ENCODE measurements at places on chromosomes 12 and 14.
A peak's percentile ranks its signal among the peaks of the same experiment; 100 is the strongest.

- no peak for DNase-seq
Observed at GRCh38 chr12:120453060-120453750, 7.0 kb downstream of the GATC start.

DNA sequence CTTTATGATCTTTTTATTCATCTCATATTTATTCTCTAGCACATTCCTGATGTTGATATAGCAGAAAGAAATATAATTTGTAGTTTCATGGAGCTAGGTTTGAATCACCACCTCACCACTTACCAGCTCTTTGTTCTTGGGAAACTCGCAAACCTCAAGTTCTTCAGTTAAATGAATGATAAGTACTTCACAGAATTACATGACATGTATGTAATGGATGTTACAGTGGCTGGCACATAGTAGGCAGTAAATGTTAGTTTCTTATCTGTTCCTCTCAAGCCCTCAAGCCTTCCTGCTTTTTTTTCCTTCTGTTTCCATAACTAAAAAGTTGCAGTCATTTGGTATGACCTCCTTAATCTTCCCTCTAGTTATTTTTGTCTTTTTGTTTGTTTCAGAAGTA, 54.9 kb downstream of the SPATS2 start:
- DNase-seq, result no peak

DNA sequence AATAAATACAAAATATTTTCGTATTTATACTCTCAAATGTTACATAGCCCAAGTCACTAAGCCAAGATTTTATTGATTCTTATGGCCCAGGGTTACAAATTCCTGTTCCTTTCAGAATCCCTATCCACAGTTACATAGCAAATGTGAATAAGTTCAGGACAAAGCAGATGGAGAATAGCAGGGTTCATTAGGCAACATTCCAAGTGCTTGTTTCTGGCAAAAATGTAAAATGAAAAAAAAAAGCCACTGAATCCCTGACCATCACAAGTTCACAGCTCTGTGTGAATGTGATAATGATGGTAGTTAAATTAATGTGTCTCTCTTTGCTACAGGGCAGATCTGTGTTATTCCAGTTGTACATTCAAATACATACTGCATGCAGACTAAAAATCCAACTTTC, 74.6 kb downstream of the KCNC2 start:
- no peak for DNase-seq

DNA sequence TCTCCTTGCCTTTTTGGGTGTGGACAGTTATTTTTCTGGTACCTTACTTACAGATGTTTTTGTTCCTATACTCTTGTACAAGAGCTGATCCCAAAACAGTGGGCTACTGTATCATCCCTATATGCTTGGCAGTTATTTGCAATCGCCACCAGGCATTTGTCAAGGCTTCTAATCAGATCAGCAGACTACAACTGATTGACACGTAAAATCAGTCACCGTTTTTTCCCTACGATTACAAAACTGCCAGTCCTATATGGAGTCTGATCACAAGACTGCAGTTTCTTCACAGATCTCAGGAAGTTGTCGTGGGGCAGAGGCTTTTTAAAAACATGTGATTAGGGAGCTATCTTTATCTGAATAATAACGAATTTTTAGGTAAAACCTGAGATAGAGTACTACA, 1.3 kb downstream of the LYSET start:
- DNase-seq, result no peak

- no peak for DNase-seq
Observed at GRCh38 chr12:72974954-72975555, 702.9 kb downstream of the TRHDE start.

DNA sequence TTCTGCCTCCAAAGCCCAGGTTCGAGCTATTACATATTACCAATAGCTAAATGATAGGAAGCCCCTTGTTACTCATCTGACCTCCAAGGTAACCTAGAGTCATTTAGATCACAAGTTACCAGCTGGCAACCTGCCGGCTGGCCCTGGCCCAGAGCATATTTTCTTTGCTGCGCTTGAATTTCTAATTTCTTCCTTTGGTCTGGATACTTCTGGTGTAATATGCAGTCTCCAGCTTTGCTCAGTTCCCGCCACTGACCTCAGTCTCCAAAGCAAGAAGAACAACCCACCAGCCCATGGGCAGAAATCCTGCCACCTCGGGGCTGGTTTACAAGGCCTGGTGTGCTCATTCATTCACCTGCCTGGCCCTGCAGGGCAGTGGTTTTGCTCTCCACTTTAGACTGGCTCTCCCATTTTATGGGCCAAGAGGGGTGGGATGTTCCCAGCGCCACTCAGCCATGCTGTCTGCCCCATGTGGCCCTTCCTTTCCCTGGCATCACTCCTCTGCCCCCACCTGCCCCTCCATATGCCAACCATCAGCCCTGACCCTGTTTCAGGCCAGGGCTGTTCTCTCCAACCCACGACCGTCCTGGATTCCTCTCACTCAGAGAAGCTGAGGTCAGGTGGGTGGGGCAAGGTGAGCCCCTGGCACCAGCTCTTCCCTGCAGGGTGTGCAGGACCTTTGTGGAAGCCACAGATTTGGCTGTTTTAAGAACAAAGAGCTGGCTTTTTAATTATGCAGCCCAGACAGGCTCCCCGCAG, 76.0 kb downstream of the PRIMA1 start:
- DNase-seq, result no peak

DNA sequence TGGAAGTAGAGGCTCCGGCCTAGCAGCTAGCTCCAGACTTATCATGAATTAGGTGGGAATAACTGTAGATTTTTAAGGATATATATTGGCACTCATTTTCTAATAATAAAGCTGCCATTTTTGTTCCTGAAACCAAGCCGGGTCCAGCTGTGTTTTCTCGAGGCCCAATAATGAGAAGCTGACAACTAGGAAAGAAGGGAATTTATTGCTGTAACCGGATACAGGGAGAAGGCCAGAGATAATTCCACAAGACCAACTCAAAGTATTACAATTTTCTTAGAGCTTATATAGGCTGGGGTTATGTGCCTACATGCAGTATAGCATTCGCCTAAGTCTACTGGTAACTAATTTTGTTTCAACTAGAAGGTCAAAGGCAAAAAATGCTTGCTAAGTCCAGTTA, 122.3 kb upstream of the FBXO33 start:
- DNase-seq, result no peak

- no peak for DNase-seq
Observed at GRCh38 chr12:28787151-28787550, 361.9 kb upstream of the FAR2 start.

DNA sequence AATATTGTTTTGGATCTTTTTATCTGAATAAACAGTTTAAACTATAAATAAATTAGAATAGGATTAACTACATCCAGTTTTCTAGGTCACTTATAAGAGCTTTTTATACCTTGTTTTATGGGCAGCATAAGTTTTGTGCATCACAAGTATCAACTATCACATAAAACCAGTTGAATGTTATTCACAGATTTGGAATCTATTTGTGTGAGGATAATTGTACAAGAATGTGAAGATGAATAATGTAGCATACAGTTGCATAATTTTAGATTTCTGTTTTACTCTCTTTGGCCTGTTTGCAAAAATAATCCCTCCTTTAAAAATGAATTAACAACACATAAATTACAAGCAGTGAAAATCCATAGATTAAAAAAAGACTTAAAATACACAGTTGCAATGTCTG, 88.8 kb downstream of the SCFD1 start:
- DNase-seq, result no peak

GRCh38 chr12:102973583-102973982, 16.1 kb downstream of the ASCL1 start:
- DNase-seq, result no peak

DNA sequence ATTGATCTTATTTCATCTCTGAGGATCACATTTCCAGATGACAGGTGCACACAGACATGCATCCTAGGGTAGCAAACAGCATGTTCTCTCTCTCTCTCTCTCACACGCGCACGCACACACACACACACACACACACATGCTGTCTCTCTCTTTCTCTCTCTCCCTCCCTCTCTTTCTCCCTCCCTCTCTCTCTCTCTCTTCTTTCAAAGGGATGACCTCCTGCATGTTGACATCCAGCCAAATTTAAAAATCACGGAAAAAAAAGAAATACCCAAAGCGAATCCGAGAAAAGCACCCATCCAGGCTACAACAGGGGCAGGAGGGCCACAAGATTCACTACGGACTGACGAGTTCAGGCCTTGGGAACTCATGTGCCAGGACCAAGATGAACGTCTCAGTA, 2.3 kb downstream of the KSR2 start:
- no peak for DNase-seq

GRCh38 chr14:104541905-104542465, 37.6 kb upstream of the C14orf180 start:
- DNase-seq, result no peak

DNA sequence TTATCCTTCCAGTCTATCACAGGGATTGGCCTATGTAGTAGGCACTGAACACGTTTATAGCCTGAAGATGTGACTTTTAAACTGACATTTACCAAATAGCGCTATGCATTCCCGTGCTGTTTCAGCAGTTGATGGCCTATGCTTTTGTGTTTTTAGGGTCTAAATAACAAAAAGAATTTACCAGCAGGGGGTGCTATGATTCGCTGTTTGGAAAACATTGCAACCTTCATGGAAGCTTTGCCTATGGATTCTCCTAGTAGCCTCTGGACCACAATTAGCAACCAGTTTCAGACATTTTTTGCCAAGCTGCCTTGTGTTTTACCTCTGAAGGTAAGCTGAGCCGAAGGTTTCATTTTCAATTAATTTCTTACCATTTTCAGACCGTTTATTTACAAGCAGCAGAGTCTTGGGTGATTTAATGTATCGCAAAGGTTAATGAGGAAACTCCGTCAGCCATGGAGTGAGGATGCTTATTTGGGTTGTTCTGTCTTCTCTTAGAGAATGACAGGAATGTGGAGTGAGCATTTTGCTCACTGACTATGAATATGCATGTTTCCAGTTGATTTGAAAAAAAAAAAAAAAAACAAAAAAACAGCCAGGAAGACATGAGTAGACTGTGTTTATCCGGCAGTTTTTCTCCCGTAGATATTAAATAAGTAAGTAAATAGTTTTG, 133.1 kb downstream of the PRIMA1 start:
- peak; percentile 13 for DNase-seq

GRCh38 chr12:6528539-6529235, 5.6 kb upstream of the GAPDH start:
- no peak for DNase-seq

DNA sequence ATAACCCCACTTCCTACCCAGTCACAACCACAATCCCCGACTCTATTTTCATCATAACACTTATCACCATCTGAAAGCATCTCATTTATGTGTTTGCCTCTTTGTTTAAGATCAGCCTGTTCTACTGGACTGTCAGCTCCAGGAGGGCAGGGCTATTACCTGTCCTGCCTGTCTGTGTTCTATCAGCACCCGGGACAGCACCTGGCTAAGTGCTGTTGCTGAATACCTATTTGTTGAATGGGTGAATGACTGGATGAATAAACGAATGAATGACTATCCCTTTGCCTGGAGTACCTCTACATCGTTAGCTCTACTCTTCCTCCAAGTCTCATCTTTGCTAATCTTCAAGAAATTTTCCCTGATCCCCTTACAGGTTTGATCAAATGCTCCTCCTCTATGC, 69.0 kb downstream of the WSCD2 start:
- no peak for DNase-seq

DNA sequence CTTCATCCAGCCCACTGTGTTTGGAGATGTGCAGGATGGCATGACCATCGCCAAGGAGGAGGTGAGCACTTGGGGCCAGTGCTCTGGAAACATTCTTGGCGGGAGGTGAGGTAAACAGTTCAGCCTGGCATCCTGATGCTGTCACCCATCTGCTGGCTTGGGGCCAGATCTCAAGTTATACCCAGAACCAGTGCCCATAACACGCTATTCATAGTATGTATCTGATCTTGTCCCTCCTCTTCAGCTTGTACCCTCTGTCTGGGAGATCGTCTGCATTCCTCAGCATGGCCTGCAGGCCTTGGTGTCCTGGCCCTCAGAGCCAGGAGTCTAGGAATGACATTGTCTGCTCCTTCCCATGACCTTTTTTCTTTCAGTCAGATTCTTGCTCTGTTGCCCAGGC, 31.4 kb downstream of the ALDH2 start:
- no peak for DNase-seq

GRCh38 chr12:92065639-92066038, 80.0 kb downstream of the BTG1 start:
- no peak for DNase-seq

DNA sequence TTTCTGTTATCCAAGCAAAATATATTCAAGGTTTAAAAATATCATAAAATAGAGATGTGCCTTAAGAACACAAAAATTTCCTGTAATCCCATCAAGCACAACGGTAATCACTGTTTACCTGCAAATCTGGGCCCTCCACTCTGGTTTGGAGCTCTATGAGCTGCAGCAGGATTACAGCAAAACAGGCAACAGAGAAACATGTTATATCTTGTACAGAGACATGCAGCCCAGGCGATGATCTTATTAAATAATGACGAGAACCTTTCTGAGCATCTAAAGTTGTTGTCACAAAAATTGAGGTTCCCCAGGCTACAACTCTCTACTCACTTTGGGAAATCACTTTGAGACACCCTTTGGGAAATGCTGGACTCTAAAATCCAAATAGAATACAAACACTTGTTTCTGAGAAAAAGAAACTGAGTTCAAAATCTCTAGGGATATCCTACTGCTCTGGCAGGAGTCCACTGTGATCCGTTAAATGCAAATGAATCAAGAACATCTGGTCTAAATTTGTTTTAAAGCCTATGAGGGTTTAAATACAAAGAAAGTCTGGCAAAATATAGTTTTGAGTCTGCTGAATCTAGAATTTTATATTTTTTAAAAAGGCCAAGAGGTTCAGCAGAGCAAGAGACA, 36.3 kb downstream of the STON2 start:
- DNase-seq, result no peak

GRCh38 chr14:99199846-99200653, 71.9 kb downstream of the BCL11B start:
- DNase-seq, result no peak

DNA sequence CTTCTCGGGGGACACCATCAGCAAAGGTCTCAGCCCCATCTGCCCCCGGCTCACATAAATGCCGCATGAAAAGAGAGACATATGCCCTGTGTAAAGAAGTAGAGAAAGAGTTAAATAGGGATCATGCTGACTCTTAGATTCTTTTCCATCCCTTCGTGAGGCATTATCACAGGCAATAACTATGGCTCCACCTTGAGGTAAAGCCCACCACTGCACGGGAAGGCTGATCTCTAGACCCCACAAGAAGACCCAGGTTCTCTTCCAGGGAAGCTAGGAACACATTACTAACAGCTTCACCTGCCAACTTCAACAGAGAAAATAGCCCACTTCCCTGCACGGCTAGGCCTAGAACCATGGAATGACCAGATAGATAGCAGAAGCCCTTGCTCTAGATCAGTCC, 14.1 kb upstream of the NOP2 start:
- DNase-seq, result no peak

All from GM12864 (cell line).